ENCODE measurements at places on chromosomes 2 and 18.

DNA sequence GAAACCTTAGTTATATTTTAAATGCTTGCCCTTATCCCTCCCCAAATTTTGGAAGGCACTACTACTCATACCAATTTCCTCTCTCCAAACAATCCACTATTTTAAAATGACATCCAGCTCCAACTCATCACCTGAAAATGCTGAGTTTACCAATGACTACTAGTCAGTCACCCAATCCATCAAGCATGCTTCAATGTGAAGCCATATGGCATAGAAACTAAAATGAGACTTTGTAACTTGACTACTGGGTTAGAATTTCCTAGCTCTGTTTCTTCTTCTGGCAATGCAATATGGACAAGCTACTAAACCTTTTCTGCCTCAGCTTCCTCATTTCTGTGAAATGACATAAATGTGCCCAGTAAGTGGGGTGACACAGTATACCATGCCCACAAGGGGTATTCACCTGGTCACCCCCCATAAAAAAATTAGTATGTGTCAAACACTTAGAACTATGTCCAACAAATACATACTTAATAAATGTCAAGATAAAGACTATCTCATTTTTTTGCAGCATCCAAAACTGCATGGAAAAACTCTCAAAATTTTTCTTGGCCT, 10.0 kb upstream of the STPG4 start:
- DNase-seq: no peak

GRCh38 chr2:31136732-31137131, 1.5 kb downstream of the GALNT14 start:
- no peak for DNase-seq

- DNase-seq: no peak
Measured at GRCh38 chr2:211434773-211435172, 878.4 kb downstream of the CPS1 start.

DNA sequence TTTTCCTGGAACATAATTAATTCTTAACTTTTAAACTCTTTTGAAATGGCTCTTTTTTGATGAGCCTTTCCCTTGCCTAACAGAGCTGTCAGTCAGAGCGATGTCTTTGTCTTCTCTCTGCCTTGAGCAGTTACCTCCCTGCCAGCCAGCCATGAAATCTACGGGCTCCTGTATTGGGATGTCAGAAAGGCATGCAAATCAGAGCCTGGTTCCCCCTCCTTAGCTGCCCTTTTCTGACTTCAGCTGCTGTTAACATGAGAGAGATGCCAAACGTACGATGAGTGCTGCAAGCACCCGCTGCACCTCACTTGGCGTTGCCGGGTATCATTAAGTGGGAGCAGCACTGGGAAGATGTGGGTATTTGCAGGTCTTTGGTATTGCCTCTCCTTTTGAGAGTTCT, 131.4 kb upstream of the BOD1L2 start:
- DNase-seq: no peak

DNA sequence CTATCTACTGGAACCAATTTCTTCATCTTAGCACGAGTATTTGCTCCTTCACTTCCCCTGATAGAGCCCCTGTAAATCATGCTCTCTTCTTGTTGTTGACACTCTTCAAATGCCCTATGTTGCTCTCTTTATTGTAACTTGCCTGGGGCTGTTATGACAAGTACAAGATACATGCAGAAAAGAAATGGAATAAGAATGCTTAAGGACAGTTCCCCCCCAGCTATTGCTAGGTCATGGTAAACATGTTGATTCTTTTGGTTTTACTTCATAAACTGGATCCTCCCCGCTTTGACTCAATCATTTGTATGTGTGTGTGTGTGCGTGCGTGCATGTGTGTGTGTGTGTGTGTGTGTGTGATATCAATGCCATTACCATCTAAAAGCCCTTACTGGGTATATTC, 368.5 kb upstream of the CNTNAP5 start:
- DNase-seq: no peak

DNA sequence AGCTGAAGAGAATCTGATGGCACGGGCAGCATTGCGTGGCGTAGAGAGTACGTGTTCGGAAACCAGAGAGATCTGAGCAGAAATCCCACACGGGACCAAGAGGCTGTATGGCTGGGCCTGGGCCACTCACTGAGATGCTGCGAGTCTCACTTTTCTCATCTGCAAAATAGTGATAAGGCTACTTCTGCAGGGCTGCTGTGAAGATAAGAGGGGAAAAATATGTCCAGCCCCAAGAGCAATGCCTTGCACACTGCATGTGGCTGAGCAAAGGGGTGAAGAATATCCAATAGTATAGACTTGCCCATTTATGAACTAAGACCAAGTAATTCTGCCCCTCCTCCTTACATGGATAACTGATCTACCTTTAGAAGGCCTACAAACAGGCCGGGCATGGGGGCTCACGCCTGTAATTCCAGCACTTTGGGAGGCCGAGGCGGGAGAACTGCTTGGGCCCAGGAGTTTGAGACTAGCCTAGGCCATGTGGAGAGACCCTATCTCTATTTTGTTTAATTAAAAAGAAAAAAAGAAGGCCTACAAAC, 3.1 kb downstream of the FECH start:
- DNase-seq: no peak

GRCh38 chr2:216013080-216013909, at the start of gene MREG:
MREG (minus strand) TSS chr2:216013551; CDS start chr2:216013327, 224 bp downstream.
- peak; percentile 64 for DNase-seq

DNA sequence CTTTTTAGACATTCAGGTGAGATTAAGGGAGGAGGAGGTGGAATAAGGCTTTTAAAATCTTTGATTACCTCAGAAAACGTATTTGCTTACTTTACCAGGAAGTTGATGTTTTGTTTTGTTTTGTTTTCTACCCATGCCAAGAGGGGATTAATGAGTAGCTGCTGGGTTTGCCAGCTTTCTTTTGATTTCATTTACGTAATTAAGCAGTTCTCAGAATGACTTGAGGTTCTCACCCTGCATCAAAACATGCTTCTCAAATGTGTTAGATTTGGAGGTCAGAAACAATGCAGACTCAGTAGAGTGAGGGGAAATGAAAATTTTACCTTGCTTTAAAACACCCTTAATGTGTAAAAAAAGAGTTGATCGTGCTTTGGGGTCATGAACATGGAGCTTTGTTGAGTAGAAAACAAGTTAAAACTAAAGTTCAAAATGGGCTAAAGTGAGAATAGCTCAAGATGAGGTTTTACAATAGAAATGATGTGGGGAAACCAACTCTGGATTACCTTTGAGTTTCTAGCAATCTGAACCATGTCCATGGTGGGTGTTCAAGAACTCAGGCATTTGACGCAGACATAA, 217.1 kb upstream of the EPAS1 start:
- no peak for DNase-seq

GRCh38 chr2:47631306-47631705, 151.6 kb upstream of the MSH6 start:
- no peak for DNase-seq

GRCh38 chr2:127218812-127219170, 1.3 kb downstream of the CYP27C1 start:
- no peak for DNase-seq

DNA sequence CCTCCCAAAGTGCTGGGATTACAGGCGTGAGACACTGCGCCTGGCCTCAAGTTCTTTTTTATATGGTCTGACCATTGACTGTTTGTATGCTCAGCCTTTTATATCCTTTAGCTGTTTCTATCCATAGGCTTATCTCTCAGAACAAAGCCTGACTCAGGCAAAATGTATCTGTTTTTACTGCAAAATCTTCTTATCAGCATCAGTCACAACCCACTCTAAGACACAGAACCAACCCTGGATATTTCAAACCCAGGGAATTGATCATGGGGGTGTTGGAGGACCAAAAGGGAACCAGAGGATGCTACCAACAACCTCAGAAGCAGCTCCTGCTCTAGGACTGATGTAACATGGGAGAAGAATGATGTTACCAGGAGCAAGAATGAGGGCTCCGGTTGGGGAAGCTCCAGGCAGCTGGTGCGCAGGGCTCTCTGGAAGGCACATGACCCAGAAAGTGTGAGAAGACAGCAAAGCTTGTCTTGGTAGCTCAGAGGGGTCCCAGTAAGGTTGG, 75.3 kb upstream of the NCK2 start:
- DNase-seq: no peak

DNA sequence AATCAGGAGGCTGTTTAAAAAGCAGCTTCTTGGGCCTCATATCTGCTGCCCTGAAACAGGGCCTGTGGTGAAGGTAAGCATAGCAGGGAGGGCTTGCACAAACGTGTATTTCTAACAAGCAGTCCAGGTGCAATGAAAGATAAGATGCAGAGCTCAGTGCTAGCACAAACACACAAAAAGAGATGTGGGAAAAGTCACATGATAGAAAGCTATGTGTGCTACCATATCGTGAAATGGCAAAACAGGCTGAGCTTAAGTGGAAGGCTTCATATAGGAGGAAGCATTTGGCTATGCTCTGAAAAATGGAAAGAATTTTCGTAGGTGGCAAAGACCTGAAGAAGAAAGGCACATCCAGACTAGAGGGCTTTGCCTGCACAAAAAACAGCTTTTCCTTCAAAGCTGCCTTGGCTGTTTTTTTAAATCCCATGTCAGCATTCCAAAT, 10.2 kb downstream of the RSAD2 start:
- DNase-seq: no peak

DNA sequence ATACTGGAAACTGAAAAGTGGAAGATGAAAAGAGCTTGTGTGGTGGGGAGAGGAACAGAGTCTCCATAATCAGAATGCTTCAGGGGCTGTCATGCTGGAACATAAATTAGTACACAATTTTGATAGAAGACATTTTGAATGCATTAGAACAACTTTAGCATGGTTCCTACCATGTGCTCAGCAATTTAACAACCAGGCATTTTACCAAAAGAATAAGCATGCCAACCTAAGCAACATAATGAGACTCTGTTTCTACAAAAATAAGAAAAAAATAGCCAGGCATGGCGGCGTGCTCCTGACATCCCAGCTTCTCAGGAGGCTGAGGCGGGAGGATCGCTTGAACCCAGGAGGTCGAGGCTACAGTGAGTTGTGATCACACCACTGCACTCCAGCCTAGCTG, 40.5 kb upstream of the TMEM18 start:
- DNase-seq: no peak

- DNase-seq: no peak
Measured at GRCh38 chr2:8215159-8215863, 466.5 kb upstream of the ID2 start.

DNA sequence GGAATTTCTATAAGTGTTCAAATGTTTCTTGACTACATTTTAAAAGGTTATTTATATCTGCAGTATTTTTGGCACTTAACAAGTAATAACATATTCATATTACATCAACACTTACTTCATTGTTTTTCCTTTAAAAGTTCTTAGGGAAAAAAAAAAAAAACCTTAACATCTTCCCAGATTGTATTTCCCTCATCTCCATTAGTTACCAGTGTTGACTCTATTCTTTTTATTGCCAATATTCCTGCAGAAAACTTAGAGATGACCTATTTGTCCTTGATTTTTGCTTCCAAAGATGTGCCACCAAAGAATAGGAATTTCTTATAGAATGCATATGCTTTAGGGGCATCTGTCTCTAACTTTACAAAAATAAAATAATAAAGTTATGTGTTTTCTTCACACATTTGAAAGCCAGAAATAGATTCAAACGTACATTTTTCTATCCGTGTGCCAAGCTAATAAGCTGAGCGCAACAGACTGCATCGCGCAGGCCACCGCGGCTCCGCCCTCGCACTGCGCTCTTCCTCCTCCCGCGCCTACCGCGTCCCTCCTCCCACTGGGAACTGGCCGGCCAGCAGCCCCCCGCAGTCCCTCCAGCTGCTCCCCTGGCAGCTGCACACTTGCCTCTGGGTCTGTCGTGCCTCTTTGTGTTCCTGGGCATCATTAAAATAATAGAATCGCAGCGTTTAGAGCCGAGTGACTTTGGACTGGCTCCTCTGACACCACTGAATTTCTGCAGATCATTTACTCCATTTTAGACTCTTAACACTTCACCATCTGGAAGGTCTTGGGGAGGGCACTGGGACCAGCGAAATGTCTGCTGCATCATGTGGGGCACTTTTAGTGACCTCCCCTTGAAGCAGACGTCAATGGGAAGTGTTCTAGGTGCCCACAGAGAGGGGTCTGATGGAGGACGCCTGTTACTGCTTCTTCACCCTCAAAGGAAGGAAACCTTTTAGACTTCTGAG, 21.2 kb upstream of the NAB1 start:
- DNase-seq: no peak

DNA sequence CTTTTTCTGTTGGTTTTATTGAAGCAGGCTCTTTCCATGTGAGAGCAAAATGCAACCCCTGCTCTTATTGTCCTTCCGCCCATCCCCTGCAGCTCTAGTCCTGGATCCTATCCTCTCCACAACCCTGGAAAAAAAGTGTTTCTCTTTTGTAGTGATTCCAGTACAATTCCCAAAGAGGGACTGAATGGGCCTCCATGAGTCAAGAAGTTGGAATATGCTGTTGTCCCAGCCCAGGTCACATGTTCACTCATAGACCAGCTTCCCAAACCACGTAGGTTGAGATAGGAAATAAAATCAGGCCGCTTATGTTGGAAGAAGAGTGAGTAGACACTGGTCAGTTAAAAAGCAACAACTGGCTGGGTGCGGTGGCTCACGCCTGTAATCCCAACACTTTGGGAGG, 39.4 kb downstream of the CPO start:
- no peak for DNase-seq

DNA sequence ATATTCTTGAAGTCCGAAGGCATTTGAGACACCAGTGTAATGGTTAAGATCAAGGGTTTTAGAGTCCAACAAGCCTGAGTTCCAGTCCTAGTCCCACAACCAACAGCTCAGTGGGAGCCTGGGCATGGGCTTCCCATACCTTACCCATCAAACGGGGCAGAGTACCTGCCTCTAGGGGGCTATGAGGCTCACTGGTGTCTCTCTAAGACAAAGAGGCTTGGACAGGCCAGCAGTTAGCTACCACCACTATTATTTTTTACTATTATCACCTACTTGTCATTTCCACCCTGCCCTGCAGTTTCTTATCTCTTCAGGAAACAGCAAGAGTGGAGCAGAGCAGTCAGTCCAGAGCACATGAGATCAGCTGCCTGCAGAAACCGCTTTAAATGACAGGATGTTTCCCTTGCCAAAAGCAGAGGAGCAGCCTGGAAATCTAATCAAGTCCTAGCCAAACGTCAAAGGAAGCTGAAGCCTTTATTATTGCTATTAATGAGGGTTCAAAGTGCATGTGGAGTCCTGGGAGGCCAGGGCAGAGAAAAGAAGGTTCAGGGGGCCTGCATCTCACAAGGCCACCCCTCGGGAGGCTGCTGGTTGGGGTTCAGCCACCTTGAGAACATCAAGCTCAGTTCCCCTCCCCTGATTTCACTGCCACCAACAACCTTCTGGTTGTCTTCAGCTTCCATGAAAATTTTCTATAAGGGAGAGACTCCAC, 66.6 kb downstream of the STPG4 start:
- no peak for DNase-seq

- no peak for DNase-seq
Measured at GRCh38 chr2:184534986-184535385, 63.3 kb upstream of the ZNF804A start.

DNA sequence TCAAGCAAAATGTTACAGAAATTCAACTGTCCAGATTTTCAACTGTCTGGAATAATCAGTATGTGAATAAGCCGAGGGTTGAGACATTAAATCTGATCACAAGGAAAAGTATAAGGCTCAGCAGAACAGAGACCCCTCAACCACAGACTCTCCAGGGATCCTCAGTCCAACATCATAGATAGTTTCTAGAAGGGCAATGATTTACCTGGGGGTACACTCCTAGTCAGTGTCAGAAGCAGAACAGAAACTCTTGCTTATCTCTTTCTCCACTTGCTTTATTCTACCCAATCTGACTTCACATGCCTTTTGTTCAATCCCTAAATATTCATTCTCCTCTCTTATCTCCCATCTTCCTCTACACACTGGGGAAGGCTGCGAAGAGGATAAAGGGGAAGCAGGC, 36.4 kb downstream of the ICOS start:
- DNase-seq: no peak
